ENCODE measurements at places on chromosomes 3 and 15.

DNA sequence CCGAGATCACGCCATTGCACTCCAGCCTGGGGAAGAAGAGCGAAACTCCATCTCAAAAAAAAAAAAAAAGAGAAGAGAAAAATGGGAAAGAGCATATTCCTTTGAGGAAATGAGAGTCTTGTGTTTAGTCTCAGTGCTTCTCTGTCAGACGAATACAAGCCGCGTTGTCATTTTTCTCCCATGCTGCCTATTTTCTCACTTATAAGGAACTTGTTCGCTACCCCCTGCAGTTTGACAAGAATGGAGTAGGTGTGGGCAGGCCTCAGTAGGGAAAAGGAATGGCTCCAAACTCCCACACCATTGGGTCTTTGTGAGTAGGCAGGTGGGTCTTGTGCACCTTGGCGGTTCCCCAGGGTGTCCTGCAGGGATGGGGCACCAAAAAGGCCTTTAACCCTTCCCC is 6.5 kb downstream of the GPR160 start:
- DNase-seq, result peak; percentile 53

DNA sequence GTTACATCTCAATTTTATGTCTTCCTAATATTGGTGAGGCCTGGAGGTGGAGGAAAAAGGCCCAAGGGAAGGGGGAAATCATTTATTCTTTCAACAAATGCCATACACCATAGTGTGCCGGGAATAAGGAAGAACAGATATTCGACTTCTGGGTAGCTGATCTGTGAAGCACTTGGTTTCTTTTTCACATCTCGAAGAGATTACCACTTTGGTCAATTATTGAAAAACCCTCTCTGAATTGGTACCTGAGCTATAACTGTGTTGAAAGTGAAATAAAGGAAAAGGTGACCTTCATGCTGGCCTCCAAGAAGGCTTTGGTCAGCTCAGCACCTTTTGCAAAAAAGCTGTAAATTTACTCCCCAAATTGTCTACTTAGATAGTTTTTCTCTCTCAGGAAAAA is 14.2 kb upstream of the MB21D2 start:
- DNase-seq, result no peak

- no peak for DNase-seq
Measured at GRCh38 chr3:187828579-187829452, 83.5 kb upstream of the BCL6 start.

DNA sequence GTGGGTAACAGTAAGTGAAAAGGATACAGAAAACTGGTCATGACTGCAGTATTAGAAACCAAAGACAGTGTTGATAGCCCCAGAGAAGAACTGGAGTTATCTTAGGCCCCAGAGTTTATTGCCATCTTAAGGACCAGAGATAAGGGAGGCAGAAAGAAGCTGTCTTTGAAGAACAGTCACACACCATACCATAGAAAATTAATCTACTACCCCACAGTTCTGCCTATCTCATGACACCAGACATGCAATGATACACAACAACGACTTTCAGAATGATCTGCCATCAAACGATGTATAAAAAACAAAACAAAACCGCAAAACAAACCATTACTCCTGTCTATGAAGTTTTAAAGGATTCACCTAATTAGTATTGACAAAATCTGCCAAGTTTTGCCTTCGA is 9.6 kb downstream of the CPOX start:
- no peak for DNase-seq

- no peak for DNase-seq
Measured at GRCh38 chr3:45145681-45146614, at the start of gene CDCP1. TSS of gene CDCP1 (minus strand) at chr3:45146378. CDS start at chr3:45146287, 91 bp downstream.

Measured in pons (tissue), 1 donor.